ENCODE measurements at places on chromosomes 16 and 17.

DNA sequence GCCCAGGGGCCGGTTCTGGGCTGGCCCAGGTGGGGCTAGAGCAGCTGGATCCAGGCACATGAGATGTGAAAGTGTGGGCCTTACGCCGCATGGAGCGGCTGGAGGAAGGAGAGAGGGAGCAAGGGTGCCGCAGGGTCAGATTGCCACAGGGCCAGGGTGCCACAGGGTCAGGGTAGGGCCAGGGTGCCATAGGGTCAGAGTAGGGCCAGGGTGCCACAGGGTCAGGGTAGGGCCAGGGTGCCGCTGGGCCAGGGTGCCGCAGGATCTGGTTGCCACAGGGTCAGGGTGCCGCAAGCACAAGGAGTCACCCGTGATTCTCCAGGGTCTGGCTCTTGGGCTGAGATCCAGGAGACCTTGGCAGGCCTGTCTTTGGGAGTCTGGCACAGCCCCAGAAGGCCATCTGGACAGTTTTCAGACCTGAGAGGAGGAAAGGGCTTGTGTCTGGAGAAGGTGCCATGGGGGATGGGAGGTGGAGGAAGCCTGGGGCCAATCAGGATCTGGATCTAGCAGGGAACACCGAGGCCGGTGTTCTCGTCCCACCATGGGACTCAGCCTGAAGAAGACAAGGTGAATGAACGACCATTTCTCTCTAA lies 13.1 kb upstream of the LASP1NB start:
- DNase-seq, result no peak

GRCh38 chr16:27317738-27318391 lies 4.1 kb downstream of the IL4R start:
- no peak for DNase-seq

- DNase-seq, result no peak
Measured at GRCh38 chr16:749010-749409, 8.2 kb upstream of the CIAO3 start.

DNA sequence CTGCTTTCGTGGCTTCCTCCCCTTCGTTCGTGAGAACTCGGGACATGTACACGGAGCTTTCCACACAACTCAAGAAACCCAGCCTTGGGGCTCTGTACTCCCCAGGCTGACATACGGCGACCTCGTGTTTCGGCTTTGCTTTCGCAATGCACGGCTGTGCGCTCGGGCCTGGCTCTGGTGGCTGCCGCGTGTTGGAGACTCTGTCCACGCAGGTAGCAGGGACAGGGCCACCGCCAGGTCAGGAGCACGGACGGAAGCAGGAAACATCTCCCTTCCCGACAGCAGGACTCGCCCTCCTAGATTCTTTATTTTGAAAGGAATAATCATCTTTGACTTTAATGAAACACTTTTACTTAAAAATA lies 17.3 kb downstream of the UTS2R start:
- DNase-seq, result no peak

- no peak for DNase-seq
Measured at GRCh38 chr17:67258821-67259468, 13.9 kb upstream of the HELZ start.

DNA sequence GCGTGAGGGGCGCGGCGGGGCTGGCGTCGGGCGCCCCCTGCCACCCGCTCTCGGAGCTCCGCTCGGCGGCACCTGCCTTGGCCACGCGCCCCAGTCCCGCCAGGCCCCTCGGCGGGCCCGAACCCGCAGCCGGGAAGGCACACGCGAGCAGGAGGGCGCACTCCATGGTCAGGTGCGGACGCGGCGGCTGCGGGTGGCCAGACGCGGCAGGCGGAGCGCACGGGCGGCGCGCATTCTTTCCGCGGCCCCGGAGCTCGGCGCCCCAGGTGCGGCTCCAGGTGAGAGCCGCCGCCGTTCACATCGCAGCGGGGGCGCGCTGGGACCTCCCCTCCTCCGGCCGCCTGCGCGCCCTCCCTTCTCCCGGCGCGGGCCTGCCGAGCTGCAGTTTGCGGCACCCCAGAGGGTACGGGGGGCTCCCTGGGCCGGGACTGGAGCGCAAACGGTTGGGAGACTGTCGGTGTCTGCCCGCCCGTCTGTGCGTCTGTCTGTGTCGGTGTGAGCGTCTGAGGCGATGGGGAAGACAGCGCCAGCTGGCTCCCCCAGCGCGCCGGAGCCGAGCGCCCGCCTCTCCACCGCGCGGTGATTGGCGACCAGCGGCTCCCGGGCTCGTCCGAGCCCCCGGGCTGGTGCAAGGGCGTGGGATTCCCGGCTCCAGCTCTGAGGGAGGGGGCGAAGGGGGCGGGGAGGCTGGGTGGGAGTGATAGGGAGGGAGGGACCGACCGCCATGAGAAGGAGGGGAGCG lies at the start of gene ADAMTS18:
Gene ADAMTS18, minus strand, starts transcription at position 505 of the 742 bp plus-strand sequence. Its CDS starts 339 bp downstream, at position 166.
- DNase-seq, result no peak
